Putamen (tissue), 1 donor: ENCODE measurements at places on chromosomes 3 and 15.

- no peak for DNase-seq
Observed at GRCh38 chr15:44812029-44812517, 75.7 kb downstream of the TRIM69 start.

DNA sequence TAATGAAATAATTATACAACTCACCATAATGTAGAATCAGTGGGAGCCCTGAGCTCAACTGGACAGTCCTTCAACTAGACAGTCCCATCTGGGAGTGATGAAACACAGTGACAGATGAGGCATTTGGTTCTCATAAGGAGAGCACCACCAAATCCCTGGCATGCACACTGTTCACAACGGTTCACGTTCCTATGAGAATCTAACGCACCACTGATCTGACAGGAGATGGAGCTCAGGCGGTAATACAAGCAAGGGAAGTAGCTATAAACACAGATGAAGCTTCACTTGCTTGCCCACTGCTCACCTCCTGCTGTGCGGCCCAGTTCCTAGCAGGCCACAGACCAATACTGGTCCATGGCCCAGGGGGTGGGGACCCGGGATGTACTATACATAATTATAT, 17.0 kb downstream of the PRKAR2A start:
- no peak for DNase-seq

DNA sequence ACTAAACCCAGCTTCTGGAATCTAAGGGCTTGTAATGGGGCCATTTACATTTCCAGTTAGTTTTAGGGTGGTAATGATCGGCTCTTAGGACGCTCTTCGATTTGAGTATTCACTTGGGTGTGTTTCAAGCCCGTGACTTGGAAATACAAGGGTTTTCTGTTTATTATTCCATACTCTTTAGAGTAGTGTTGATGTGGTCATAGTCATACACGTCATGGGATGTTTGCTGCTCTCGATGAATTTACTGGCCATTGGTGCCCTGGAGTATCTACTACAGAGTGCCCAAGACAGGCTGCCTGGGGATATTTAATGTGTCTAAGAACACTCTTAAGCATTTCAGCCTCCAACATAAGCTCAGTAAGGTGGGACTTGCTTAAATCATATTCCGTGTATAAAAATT, 64.1 kb downstream of the PTPRG start:
- DNase-seq = no peak

DNA sequence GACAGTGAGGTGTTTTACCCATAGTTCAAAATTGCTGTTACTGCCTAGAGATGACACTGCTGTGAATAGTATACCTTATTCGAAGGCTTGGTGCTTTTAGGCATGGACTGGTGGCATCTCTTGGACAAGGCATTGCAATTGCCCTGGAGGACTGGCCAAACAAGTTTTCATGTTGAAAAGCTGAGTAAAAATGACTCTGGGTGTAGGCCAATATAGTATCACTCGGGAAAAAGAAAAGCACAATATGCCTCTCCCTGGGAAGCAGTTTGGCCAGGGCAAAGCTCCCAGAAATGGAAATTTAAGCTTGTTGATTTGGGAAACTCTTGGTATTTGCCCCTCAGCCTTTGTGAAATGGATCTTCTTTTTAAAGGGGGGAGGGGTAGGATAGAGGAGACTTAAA, 54.8 kb downstream of the ZNF609 start:
- DNase-seq = no peak

DNA sequence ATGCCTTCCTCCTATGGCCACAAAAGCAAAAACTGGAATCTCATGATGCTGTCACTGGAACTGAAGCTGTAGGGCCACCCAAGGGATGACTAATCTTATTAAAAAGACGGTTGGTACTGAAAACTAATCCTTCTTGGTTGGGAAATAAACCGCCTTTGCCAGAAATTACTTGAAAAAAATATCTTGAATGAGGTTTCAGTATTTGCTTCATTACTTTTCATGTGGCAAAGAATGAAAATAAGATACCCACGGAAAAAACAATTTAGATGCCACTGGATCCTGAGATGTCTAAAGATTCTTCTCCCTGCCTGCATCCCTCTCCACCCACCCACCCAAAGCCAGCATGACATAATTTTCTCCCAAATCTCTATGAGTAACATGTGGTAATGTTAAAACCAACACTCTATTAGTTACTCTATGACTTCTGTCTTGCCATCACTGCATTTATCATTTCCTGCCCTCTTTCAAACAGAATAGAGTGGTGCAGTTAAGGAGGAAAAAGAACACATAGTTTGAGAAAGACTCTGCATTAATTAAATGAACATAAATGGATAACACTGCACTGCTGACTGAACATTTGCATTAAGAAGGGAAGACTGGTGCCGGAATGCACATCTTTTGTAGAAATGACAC, 111.8 kb upstream of the DPH6 start:
- no peak for DNase-seq
